Activated naive CD4-positive, alpha-beta T cell treated with Interleukin-2 at 50 U/mL for 16 hours (primary cell): ENCODE measurements at places on chromosomes 11 and 22.

GRCh38 chr11:105647780-105648179 lies 37.9 kb downstream of the GRIA4 start:
- DNase-seq: no peak

DNA sequence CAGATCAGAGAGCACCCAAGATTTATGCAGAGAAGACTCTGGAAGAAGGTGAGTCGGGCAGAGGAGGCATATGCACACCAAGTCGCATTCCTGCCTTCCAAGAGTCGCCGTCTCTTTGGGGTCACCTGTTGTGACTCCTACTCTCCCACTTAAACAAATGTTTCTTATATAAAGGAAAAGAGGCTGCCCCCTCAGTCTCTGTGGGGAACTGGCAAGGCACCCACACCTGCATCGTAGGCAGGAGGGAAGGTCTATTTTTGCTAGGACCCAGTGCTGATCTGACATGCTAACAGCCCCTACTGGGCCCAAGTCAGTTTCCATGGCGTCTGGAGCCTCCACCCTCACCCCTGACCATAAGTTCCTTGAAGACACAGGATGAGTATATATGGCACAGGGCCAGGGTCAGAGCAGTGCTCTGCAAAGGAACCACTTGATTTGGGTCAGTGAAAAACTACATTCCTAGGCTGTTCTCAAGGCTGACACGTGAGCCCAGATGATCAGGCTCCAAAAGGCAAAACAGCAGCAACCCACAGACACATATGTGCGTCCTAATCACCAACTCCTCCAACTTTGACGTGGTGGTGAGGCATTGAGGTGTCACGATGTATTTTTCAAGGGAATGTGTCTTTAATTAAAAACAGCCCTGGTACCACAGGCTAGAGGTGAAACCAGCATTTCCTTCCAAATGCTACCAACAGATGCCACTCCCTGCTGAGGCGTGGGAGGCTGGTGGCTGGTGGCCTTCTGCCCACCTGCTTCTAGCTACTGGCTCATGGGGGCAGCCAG lies 55.6 kb upstream of the CSNK2A3 start:
- no peak for DNase-seq

GRCh38 chr11:117620086-117620485 lies 176.9 kb downstream of the DSCAML1 start:
- no peak for DNase-seq

GRCh38 chr11:66883016-66883965 lies 26.4 kb downstream of the LRFN4 start:
- peak; percentile 69 for DNase-seq

DNA sequence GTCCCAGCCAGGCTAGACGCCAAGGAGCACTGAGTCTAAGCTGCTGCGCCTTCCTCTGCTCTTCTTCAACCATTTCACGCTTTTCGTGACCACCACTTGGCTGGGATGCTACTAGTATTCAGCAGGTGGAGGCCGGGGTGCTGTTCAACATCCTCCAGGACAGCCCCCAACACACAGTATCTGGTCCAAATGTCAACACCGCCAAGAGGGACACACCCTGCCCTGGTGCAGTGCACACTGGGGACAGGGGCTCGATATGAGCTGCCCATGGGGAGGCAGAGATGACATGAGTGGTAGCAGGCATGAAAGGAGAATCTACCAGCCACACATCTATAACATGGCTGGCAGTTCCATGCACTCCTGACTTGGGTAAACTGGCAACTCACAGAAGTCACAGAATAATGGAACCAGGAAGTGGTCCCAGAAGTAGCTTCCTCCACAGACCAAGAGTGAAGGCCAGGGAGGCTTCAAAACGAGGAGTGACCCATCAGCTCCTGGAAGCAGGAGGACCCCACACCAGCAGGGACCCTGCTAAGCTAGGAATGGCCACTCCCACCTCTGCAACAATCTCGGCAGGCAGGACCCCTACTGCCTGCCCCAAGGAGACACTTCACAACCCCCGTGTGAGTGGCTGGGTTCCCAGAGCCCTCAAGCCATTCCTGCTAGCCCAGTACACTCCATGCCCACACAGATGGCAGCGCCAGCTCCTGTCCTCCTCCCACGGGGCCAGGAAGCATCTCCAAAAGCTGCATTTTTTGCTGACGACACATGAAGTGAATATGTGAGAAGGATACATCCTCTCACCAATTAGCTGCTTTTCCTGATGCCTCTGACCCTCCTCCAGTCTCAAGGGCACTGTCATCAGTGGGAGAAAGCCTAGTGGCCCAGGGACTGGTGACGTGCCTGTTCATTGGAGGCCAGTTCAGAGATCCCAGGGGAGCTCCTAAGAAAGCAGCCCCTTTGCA lies 78.8 kb downstream of the DGCR2 start:
- DNase-seq: no peak

DNA sequence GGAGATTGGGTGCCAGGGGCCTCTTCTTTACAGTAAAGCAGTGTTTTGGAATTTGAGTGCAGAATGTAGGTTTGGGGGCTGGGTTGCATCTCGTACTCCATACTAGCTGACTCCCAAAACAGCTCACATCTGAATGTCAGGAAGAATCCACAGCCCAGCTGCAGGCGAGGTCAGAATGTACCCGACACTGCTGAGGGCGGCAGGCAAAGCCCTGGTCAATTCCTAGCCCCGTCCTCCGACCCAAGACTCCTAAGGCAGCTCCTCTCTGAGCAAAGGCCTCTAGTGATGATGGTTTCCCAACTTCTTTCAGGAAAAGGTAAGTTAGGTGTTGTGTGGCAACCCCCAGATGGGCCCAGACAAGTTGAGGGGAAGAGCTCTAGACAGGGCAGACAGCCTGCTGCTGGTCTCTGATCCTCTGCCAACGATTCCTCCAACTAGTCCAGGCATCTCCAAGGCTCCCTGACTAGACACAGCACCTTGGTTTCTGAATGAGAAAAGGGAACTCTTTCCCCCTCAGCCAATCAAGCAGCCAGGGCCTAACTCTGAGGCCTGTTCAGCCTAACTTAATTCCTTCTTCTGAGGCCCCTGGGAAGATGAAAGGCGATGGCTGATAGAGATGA lies 8.6 kb downstream of the LARGE2 start:
- no peak for DNase-seq

DNA sequence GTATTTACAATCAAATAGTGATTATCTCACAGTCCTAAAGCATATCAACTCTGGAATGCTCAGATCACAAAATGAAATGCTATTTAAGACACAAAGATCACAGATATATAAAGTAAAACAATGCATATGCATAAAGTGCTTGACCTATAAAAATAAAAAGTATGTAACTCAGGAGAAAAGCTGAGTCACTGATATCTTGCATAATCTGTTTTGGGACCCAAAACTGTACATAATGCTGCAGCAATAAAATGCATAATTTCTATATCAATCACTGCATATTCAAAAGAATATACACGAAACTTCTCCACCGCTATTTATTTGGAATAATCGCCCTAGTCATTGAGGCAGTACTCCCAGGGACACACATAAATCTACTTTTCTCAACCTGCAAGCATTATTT lies 34.9 kb upstream of the GRIA4 start:
- no peak for DNase-seq

- DNase-seq: no peak
Measured at GRCh38 chr11:78607696-78608095, 33.0 kb upstream of the NARS2 start.

DNA sequence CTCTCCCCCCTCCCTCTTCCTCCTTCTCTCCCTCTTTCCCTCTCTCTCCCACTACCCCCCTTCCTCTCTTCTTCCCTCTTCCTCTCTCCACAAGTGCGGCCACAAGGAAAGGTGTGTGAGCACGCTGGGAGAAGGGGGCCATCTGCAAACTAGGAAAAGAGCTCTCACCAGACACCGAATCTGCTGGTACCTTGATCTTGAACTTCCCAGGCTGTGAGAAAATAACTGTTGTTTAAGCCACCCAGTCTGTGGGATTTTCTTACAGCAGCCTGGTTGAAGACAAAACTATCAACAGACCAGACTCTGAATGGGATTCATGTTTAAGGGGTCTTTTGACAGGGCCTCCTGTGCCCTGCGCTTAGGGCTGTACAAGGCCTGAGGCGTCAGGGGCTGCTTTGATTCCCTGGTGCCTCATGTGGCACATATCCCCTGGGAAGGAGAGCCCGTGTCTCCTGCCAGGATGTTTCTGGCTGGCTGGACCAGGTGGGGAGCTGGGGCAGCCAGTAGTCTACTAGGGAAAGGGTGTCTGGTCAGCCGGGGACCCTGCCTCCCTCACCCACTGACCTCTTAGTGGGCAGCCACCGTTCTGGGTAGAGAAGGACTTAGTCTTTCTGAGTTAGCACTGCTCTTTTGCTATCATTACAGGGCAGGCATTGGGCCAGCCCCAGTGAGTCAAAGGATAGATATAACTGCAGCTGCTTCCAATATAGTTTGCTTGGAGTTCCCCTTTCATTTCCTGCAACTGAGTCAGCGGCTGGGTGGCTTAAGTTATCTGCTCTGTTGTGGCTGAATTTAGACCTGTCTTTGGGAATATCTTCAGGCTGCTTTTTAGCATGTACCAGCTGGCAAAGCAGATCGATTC lies 6.2 kb downstream of the PANX1 start:
- DNase-seq: peak; percentile 35

DNA sequence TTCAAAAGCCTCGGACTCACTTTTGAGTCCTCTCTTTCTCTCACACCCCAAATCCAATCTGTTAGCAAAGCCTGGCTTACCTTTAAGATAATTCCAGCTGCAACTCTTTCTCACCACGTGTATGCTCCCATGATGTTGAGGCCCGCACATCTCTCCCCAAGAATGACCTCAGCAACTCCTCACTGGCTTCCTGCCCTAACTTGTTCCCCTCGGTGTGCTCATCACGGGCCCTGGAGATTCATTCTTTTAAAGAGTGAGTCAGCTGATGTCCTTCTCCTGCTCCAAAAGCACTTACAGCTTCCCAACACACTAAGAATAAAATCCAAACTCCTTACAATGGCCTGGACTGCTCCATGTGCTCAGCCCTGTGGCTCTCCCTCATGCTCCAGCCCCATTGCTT lies 1041.3 kb downstream of the OPCML start:
- no peak for DNase-seq

DNA sequence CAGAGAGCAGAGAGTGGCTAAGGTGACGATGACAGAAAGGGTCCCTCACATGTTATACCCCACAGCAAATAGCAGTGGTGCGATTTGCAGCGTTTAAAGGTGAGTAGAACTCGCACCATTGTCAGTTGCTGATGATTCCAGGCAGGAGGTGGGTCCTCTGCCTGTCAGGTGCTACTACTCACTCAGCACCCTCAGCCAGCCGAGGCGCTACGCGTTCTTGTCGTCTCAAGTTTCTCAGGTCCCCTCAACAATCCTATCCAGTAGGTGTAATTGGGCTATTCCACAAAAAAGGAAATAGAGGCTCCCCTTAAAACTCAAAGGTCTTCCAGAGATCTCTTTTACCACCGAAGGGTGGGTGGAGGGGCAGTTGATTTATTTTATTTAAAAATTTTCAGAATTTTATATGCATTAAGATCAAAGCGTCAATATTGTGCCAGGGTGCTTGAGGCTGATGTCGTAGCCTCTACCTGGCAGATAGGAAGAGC lies 18.3 kb downstream of the ELF5 start:
- no peak for DNase-seq

- no peak for DNase-seq
Measured at GRCh38 chr11:70470127-70470526, 71.8 kb downstream of the CTTN start.

DNA sequence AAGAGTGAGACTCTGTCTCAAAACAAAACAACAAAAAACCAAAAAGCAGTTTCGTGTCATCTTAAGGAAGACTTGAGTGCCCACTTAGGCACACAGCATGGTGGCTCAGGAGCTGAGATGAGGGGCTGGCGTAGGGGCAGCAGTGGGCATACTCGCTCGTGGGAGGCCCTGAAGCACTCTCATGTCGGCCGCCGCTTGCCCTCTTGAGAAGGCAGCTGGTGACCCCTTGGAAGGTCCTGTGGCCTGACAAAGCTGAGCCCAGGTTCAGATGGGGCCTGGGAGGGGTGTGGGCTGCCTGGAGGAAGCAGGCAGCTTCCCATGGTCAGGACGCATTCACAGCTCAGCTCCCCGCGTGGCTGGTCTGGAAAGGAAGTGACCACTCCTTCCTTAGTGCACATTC lies 15.0 kb downstream of the MUC5B start:
- no peak for DNase-seq

DNA sequence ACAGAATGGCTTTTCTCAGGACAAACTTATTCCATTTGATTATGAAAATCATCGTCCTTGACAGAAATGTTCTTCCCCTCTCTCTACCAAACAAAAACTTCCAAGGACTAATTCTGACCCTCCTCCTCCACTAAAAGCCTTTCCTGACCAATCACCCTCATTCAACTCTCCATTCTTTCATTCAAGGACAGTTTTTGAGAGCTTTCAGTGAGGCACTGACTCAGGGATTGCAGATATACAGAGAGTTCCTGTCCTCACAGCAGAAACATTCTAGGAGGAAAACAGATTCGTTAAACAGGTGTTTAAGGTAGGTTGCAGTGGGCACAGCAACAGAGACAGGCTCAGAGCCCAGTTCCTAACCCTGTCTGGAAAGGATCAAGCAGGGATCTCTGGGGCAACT lies 41.5 kb downstream of the OR4D9 start:
- no peak for DNase-seq
